ENCODE measurements at places on chromosomes 3 and 15.

- DNase-seq: no peak
Observed at GRCh38 chr3:118146658-118147375, 887.8 kb downstream of the IGSF11 start.

GRCh38 chr15:50049871-50050270 lies 69.2 kb downstream of the ATP8B4 start:
- no peak for DNase-seq

DNA sequence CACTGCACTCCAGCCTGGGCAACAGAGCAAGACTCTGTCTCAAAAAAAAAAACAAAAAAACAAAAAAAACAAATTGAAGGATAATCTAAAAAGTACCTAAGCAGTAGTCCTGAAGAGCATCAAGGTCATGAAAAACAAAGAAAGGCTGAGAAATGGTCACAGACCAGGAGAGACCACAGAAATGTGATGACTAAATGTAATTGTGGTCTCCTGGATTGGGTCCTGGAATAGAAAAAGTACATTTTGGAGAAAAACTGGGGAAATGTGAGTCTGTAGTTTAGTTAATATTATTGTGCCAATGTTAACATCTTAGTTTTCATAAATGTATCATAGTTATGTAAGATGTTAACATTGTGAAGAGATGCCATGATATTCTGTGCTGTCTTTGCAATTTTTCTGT lies 267.5 kb upstream of the NR2E3 start:
- DNase-seq: no peak

GRCh38 chr15:40918799-40919392 lies 10.2 kb upstream of the DLL4 start:
- DNase-seq: no peak

GRCh38 chr3:128006061-128007032 lies 45.9 kb upstream of the SEC61A1 start:
- DNase-seq: no peak

DNA sequence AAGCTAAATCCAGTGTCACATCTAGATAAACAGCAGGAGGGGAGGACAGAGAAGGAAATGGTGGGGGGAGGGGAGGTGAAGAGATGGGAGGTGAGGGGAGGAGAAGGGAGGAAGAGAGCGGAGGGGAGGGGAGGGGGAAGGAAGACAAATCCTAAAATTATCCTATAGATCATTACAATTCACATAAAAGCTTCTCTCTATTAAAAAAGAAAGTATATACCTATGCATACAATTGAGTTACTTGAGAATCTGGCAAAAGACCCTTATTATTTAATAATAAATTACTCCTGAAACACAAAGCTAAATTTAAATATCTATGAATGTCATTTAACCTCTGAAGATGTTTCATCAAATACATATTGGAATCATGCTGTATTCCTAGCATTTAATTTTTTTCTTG lies 303.9 kb downstream of the MAGI1 start:
- no peak for DNase-seq

- DNase-seq: no peak
Observed at GRCh38 chr15:57327985-57328471, 48.3 kb upstream of the CGNL1 start.

- no peak for DNase-seq
Observed at GRCh38 chr15:92947071-92947730, 47.1 kb downstream of the CHD2 start.

DNA sequence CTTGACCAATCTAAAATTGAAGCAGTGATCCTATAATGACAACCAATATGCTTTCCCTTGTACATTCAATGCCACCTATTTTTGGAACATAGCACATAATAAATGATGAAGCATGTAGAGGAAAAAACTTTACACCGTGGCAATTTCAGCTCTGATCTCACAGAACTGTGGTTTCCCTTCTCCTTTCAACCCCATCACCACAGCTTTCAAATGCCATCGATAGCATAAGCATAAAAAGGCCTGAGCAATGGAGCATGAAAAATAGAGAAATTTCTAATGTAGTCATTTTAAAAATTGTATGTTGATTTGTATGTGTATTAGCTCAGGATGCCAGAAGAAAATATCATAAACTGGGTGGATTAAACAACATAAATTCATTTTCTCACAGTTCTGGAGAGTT lies 406.0 kb upstream of the TMCO5A start:
- no peak for DNase-seq

Measured in dermis microvascular lymphatic vessel endothelial cell (primary cell).